ENCODE measurements at places on chromosomes 6 and 20. TPM values are rescaled to one million over a fixed set of nuclear protein-coding genes. Genes with fewer than 3 reads are reported as not detected.

GRCh38 chr20:56588996-56589395 is 40.1 kb upstream of the TFAP2C start:
- H3K4me1 ChIP-seq = no peaks in the 10 kb centered on the region
- no peak overlapping the region for H3K4me3 ChIP-seq

GRCh38 chr20:19658137-19658536 is 99.9 kb upstream of the RIN2 start:
- no peaks in the 10 kb centered on the region for H3K4me1 ChIP-seq
- peaks cover 7% of the 10 kb centered on the region for H3K27me3 ChIP-seq
- H3K36me3 ChIP-seq = no peaks in the 10 kb centered on the region
- H3K4me3 ChIP-seq = no peak overlapping the region
- DNase-seq = no peak

DNA sequence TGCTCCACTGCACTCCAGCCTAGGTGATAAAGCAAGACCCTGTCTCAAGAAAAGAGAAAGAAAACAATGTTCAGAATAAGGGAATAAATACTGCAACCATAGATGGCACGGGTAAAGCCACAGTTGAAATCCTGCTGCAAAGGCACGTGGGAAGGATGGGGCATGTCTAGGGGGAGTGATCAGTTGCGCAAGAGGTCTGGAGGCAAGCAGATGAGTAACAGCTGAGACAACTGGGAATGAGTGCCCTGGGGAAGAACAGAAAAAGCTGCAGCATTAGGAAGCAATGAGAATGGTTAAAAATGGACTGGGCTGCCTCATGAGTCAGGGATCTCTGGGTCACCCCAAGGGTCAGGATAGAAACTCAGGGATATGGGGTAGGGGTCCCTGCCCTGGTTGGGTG is 96.3 kb downstream of the GMPR start:
- no peaks in the 10 kb centered on the region for H3K27me3 ChIP-seq
- H3K4me1 ChIP-seq = peaks cover 59% of the 10 kb centered on the region
- H3K36me3 ChIP-seq = no peaks in the 10 kb centered on the region
- peak; percentile 78 for DNase-seq

GRCh38 chr20:58431134-58431533 is 42.1 kb downstream of the VAPB start:
- H3K27ac ChIP-seq = no peak overlapping the region
- no peaks in the 10 kb centered on the region for H3K36me3 ChIP-seq
- peaks cover 11% of the 10 kb centered on the region for H3K4me1 ChIP-seq
- no peaks in the 10 kb centered on the region for H3K27me3 ChIP-seq
- no peak overlapping the region for H3K4me3 ChIP-seq

The RIPPLY2 gene
- total RNA-seq = not detected

The LHFPL5 gene
- total RNA-seq = not detected

The CALHM4 gene
- not detected for total RNA-seq
